NCI-H1092 (cell line): ENCODE measurements at places on chromosomes 2 and 18.

DNA sequence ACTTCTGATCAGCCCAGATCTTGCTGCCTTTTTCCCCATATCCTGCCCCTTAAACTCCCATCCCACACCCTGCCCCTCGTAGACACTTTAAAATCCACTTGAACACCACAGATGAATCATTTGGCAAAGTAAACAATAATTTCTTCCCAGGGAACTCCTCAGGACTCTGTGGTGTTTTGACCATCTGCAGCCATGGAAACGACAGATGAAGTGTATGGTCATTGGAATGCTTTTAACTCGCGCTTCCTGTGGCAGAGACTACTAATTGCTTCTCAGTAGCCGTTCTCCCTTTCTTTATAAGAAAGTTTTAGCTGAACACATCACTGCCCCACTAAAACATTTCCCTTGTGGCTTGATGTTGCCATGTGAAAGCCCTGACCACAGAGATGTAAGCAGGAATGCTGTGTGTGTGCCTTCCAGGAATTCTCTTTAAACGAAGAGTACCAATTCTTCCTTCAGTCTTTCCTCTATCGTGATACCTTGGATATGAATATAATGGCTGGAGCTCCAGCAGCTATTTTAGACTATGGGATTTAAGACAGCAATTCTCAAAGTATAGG, 92.7 kb upstream of the PARD3B start:
- no peak for DNase-seq

- no peak for DNase-seq
Observed at GRCh38 chr2:233047667-233048066, 12.5 kb upstream of the INPP5D start.

DNA sequence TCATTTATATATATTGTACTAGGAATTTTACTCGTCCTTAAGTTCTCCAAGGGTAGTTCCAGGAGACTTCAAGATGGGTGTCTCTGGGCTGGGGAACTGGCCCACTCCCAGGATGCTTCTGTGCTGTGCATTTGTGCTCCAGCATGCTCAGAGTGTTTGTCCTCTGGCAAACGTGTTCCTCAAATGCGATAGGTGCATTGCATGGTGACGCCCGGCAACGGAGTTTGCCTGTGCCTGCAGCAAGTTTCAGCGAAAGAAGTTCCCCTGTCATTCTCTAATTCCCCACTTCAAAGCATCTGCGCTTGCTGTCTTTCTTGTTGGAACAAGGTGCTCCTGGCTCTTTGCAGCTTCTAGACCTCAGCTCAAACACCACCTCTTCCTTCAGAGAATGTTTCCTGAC, 465.1 kb downstream of the GALR1 start:
- no peak for DNase-seq

GRCh38 chr18:53441761-53442414, 782.6 kb downstream of the MBD2 start:
- peak; percentile 6 for DNase-seq

- DNase-seq, result no peak
Observed at GRCh38 chr18:37294951-37295350, 270.6 kb downstream of the CELF4 start.

- no peak for DNase-seq
Observed at GRCh38 chr2:65061910-65062339, 5.7 kb downstream of the CEP68 start.

DNA sequence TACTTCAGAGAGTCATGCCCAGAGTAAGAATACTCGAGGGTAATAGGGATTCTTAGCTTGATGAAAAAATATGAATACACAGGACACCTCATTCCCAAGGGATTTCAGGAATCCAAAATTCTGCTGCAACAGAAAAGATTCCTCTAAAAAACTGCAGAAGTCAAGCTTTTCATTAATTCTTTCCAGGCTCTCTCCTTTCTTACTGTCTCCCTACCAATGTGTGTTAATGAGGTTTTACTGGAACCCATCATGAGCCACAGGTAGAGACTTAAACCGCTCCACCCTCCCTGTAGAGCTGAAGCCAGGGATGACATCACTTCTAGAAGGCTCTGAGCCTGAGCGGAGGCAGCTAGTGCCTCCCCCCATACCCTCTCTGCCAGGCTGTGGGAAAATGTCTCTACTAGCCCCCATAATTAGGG, 3.4 kb downstream of the SDC1 start:
- DNase-seq, result no peak

DNA sequence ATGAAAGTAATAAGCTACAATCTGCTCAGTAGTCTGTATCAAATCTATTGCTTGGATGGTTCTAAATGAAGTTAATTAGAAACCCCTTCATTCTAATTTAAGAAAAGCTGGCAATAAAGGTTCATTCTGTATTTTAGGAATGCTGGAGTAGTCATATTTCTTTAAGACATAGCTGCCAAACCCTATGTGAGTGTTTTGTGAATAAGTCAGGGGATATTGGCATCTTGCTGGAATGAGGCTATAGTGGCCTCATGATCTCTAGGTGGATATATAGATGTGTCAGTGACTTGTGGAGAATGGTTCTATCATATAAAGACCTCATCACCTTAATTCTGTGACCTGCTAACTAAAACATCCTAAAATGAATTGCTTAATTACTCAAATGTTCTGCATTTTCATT, 196.3 kb downstream of the PDE1A start:
- DNase-seq, result no peak

DNA sequence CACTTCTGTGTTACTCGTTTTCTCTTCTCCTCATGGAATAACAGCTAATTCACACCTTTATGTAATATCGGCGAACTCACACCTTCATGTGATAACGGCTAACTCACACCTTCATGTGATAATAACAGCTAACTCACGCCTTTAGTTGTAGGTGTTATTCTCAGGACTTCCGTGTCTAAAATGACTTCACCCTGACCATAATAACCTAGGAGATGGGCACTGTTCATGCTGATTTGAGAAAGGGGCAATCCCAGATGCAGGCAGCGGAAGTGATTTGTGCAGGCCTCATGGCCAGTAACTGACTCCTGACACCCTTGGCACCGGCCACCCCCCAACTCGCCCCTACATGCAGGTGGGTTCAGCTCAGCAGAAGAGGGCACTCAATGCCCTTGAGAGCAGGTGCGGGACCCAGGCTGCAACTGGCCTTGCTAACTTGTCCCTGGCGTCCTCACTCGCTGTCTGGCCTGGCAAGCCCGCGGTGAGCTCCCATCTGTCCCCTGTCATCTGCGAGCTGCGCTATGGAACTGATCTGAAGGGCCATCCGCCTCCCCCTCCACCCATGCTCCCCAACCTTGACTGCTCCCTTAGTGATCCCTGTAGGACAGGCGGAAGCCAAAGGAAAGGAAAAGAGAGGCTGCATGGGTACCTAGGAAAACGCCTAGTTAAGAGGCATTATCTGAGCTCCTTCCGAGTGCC, 42.6 kb upstream of the MTCL1 start:
- peak; percentile 45 for DNase-seq

DNA sequence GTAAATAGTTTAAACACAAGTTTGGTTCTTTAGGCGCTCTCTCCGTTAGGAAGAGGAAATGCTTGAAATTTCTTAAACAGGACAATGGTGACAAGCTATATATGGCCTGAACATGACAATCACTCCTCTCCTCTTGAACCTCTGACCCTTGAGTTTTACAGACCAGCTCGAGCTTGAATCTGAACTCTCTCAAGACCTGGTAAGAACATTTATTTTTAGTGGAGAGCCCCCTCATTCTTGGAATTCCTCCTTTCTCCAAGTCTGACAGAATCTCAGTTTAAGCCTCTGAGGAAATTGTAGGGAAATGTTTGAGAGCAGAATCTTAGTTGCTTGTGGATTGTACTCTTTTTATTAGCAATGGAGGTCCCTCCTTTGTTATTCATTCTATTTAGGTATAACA, 1293.6 kb upstream of the ZEB2 start:
- DNase-seq, result no peak

GRCh38 chr18:12397254-12397653, 10.5 kb upstream of the PRELID3A start:
- no peak for DNase-seq

DNA sequence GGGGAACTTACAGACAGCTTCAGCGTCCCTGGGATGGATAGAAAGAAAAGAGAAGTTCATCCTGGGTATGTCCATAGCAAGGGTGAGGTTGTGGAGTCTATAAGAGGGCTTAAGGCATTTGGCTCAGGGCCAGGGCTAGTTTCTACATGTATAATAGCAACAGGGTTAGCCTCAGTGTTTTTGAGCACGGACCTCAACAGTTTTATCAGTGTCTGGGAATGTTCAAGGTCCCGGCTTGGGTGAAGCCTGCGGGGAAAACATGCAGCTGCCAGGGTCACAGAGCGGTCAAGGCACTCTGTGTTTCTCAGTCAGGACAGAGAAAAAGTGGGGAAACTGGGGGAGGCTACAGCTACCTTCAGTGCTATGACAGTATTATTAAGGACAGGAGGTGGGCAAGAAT, 427.7 kb upstream of the HS6ST1 start:
- no peak for DNase-seq

GRCh38 chr18:77433076-77433475, 183.4 kb downstream of the GALR1 start:
- DNase-seq, result no peak

GRCh38 chr2:70994009-70994698, 519 bp downstream of the TEX261 start:
- DNase-seq, result no peak

- DNase-seq, result no peak
Observed at GRCh38 chr2:96549967-96550786, 13.6 kb downstream of the ARID5A start.

- DNase-seq, result no peak
Observed at GRCh38 chr18:12767580-12768155, 64.8 kb downstream of the PSMG2 start.

- no peak for DNase-seq
Observed at GRCh38 chr2:236765478-236765877, 195.9 kb downstream of the ACKR3 start.

DNA sequence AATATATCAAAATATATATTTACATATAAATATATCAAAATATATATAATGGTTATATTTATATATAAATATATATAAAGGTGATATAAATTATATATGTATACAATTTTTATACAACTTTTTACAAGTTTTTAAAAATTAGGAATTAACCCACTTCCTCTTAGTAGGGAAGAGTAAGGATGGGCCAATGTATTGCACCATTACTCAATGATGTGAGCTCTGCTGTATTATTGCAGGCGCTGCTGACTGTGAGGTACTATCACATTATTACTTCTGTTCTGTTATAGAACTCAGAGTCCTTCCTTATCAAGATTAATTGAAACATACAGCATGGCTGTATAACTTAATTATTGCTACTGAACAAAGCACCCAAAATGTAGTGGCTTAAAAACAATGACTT, 46.0 kb downstream of the CCDC195 start:
- DNase-seq, result no peak

DNA sequence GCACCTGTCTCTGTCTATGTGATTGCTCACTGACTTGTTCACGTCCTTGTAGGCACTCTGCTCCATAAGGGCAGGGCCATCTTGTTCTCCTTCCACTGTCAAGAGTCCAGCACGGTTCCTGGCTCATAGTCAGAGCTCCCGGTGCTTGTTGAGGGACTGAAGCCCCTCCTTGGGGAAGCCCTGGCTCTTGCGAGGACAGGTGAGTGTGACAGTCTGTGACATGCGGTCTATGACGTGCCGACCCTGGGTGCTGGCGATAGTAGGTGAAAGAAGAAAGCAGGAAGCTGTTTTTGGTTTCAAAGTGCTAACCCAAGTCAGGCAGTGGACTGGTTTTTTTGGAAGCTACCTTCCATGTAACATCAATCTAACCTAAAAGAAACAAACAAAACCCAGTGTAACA, 18.8 kb downstream of the TSHZ1 start:
- no peak for DNase-seq

DNA sequence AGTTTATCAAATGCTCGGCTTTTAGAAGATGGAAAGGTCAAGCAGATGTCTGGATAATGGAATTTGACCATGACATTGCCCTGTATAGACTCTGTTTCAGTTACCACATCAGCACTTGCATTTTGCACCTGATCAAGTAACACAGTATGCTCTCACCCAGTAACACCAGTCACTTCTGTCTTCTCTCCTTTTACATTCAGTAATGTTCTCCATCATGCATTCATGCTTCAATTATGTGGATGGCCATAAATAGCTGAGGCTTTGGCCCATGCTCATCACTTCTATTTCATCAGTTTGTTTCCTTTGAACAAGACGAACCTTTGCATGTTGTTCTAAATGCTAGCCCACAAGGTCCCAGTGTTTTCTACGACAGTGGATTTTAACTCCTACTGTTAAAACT, 322.9 kb upstream of the ACVR2A start:
- DNase-seq, result no peak

DNA sequence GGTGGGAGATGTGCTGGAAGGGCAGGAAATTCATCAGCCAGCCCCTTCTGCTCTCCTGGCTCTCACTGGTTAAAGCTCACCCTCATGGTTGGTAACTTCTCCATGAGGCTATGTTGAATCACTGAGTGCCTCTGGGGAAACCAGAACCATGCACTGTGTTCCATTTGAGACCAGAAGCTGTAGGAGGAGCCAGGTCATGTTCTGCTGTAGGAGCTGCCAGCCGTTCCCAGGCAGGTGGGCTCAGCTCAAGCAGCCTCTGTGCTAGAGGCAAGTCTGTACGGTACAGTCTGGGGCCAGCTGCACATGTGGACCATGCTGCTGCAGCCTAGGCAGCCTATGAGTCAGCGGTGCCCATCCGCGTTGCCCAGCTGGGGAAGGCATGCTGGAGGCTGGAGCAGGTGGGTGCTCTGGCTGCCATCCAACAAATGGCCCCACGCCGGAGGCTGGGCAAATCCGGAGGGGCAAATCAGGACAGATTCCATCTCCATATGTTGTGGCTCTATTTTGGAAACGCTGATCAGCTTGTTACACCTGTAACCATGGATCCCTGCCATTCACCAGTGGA, 22.0 kb upstream of the KCNF1 start:
- DNase-seq, result no peak
